ENCODE measurements at places on chromosomes 6 and 20.

- no peak for DNase-seq
These were observed 1162.8 kb upstream of the CITED2 start for GRCh38 chr6:140537211-140537610.

GRCh38 chr6:159806021-159806458 lies 6.0 kb downstream of the PNLDC1 start:
- DNase-seq = no peak

GRCh38 chr6:16754876-16755275 lies 6.4 kb downstream of the ATXN1 start:
- no peak for DNase-seq

DNA sequence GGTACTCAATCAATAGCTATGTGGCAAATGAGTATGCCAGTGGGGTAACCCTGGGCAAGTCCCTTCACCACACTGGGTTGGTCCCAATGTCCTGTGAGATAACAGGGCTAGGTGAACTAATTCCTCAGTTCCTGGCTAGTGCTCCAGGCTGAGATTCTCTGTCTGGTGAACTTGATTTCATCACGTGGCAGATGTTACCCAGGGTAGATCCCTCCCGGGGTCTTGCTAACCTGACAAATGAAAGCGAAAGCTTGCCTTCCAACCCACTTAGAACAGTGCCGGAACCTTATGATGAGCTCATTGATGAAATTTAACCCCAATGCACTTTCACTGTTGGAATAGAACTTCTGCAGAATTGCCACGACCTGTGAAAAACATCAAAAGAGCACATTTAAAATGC lies 6.6 kb upstream of the ANKRD60 start:
- DNase-seq = no peak

GRCh38 chr6:162177746-162178145 lies 549.8 kb downstream of the PRKN start:
- DNase-seq = no peak

GRCh38 chr6:107563694-107564588 lies 74.0 kb downstream of the SOBP start:
- DNase-seq = no peak

DNA sequence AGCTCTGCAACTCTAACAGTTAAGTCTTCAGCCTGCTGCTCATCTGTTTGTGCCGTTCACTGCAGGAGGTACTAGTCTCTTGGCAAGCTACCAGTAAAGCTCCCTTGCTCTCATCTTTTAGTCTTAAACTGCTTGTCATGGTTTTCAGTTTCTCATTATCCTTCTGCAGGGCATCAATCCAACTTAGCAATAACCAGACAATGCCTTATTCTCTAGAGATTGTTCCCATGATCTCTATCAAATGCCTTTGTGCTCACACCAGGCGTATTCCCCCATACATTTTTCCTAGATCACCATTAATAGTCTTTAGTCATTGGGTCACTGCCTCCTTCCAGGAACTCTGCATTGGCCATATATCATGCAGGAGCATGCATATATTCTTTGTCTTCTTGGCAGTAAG lies 171.3 kb downstream of the GRM1 start:
- DNase-seq = no peak

DNA sequence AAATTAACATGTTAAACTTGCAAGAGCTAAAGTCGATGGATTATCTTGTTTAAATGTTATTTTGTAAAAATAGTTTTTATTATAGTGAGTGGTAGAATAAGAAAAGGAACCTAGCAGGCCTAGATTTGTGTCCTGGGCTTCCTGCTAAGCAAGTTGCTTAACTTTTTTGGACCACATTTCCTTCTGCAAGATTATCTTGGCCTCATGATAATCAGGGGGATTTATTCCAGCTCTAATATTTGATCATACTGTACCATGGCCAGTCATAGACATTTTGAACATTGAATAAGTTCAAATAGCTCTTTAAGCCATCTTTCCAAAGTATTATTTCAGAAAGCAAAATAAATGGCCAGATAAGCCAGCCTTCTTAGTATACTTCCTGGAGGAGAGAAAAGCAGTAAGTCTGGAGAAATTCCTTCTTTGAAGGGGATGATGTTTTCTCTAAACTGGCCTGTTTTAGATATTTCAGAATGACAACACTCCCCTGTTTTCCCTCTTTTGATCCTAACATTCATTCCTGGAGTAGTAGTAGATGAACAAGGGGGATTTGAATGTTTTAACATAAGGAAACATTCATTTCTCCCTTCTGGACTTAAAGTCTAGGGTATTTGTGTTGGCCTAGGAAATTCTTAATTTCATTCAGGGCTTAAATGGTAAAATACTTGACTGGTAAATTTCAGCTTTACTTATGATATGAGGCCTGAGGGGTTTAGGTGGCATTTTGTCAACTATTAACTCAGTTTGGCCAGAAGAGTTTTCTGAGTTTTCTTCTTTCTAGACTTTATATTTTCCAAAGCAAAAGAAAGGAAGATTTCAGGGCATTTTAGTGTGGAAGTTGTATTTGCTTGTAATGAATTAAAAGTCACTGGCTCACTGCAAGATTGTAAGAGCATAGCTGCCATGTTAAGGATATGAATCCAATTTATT lies 108.8 kb upstream of the SCGN start:
- no peak for DNase-seq

DNA sequence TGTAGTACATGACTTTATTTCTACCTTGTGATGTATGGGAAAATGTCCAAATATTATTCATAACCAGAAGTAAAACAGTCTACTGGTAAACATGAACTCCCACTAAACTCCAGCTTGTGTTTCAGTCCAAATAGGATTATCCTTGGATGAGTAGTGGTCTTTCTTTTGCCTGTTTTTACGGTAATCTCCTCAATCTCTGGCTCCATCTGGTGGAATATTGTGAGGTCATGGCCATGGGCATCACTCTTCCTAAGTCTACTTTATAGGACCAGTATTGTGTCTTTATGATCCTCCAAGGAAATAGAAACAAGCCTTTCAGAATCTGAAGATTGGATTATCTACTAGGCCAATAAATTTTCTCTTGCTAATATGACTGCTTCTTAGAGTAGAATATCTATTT lies 505.0 kb downstream of the BMP2 start:
- no peak for DNase-seq

GRCh38 chr6:135490381-135490780 lies 7.2 kb downstream of the AHI1 start:
- DNase-seq = no peak

- no peak for DNase-seq
These were observed 64.0 kb downstream of the BMP2 start for GRCh38 chr20:6831461-6831860.

- DNase-seq = no peak
These were observed 103.5 kb downstream of the BFSP1 start for GRCh38 chr20:17427638-17428037.

GRCh38 chr6:24909241-24910216 lies 26.2 kb downstream of the RIPOR2 start:
- DNase-seq = no peak

DNA sequence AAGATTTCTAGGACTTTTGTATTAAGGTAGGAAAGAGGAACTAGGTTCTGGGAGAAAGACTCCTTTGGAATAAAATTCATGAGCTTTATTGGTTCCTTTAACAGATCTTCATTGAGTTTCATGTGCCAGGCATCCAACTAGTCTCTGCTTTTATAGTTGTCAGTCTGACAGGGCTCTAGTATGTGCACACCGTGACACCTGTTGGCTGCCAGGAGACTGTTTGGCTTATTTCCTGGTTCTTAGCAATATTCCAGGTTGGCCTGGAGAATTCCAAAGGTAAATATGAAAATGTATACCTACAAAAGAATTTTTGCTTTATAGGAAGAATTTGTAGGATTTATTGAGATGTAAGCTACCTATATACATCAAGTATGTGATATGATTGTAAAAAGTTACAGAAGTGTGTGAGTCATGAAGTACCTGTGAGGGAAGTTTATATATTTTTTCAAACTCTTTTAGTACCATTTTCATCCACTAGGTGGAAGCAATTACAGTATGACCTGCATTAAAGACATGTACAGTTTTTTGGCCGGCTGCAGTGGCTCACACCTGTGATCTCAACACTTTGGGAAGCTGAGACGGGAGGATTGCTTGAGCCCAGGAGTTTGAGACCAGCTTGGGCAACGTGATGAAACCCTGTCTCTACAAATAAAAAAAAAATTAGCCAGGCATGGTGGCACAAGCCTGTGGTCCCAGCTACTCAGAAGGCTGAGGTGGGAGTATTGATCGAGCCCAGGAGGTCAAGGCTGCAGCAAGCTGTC lies 35.2 kb downstream of the NDUFAF5 start:
- DNase-seq = peak; percentile 10

GRCh38 chr6:160348223-160349019 lies at the start of gene SLC22A3:
Gene SLC22A3, plus strand, starts transcription at chr6:160348378. Its CDS starts 42 bp downstream, at chr6:160348420.
- DNase-seq = no peak

DNA sequence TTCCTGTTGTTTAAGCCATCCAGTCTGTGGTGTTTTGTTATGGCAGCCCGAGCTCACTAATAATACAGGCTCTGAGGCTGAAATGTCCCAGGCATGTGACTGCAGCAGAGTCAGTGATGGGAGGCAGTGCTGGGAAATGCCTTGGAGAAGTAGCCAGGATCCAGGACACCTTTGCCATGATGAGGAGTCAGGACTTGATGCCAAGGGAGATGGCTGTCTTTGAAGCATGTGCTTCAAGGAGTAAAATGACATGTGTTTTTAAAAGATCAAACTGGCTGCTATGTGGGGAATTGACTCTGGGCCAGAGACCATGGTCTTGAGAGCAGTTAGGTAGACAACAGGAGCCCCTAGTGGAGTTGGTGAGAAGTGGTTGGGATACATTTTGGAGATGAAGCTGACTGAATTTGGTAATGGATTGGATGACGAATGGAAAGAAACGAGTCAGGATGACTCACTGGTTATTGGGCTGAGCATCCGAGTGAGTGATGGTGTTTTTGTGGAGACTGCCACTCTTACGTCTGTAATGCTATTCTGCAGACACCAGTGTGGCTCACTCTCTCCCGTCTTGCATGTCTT lies 322.2 kb downstream of the PLCB1 start:
- DNase-seq = peak; percentile 46

DNA sequence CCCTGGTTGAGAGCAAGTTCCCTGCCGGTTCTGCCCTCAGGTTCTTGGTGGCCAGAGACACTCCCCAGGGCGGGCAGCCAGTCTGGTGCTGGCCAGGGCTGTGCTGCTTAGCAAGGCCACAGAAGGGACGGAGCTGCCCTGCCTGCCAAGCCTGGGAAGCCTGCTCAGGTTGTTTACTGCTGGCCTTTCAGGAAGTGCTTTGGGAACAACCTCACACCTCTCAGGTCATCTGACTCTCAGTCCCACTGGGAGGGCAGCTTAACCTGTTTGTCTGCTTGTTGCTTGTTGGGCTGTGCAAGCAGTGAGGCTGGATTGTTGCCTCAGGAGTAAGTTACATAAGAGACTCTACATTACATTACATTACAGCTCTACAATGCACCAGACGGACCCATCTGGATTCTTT lies 75.8 kb upstream of the AFDN start:
- no peak for DNase-seq

DNA sequence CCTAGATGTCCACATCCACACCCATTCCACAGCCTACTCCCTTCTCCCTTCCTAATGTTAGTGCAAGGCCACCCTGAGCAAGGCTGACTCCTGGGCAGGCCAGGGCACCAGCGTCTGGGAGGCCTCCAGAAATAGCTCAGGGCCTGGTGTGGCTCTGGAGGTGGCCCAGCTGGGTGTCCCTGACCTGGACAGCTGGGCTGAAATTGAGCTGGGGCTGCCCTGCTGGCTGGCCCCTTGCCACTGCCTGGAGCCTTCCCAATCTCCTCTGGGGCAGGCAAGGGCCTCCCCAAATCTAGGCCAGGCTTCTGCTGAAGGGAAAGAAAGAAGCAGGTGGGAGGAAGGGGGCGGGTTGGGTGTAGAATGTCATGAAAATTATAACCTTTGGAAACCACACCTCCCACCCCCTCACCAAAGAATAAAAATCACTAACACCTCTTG lies 2.1 kb downstream of the FAM110A start:
- no peak for DNase-seq

GRCh38 chr6:11279284-11279689 lies 46.8 kb upstream of the NEDD9 start:
- DNase-seq = no peak

DNA sequence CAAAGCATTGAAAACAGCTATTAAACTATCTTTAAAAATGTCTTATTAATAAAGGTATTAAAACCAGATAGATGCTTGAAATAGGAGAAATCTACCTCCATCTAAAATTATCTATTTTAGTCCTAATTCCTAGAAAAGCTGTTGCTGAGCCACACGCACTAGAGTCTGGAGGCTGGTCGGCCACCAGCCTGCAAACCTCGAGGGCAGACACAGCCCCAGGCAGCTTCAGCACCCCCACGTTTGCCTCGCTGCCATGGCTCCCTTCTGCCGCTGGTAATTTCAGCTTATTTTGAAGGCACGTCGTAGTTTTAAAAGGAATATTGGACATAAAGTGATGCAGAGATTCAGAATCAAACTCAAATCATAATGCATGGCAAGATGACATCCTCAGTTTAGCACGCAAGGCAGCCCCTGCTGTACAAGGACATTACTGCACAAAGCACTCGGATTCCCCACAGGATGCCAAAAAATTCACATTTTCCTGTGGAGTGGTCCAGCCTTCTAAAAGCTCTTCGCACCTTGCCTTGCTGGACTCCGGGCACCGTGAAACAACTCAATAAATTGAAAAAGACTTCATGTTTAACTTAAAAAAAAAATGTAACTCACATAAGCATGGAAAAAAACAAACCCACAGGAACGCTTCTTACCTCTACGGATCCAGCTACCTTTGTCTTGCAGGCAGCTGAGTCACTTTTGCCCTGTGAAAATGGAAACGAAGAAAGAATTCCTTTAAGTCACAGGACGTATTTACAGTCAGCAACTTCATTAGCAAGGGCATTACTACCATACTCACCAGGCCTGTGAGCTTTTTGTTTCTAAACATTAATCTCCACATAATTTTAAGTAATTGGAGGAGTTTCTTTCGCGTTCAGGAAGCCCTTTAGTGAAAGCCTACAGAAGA lies 143.4 kb upstream of the RPS6KA2 start:
- no peak for DNase-seq

DNA sequence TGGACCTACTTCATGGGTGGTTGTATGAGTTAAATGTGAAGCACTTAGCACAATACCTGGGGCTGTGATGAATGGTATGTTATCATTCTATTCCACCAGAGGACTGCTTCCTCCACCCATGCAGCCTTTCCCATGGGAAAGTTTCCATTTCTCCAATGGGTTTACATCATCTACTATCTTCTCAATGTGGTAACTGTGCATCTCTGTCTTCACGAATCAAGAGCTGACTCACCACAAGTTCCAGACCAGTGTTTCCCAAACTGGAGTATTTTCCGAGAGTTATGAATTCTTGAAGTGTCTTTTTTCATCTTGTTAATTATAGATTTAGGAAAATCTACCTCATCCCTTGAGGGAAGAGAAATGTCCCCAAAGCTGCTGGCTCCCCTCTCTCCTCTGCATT lies 182.8 kb downstream of the UNC5CL start:
- no peak for DNase-seq

GRCh38 chr20:8940326-8940725 lies 128.6 kb upstream of the PLCB4 start:
- DNase-seq = no peak

- no peak for DNase-seq
These were observed 485.7 kb upstream of the JARID2 start for GRCh38 chr6:14759976-14760672.

All from non-pigmented ciliary epithelial cell (primary cell).